ENCODE measurements at places on chromosomes 2 and 18.

GRCh38 chr2:73964223-73964622, 20.5 kb upstream of the TET3 start:
- no peak for DNase-seq

DNA sequence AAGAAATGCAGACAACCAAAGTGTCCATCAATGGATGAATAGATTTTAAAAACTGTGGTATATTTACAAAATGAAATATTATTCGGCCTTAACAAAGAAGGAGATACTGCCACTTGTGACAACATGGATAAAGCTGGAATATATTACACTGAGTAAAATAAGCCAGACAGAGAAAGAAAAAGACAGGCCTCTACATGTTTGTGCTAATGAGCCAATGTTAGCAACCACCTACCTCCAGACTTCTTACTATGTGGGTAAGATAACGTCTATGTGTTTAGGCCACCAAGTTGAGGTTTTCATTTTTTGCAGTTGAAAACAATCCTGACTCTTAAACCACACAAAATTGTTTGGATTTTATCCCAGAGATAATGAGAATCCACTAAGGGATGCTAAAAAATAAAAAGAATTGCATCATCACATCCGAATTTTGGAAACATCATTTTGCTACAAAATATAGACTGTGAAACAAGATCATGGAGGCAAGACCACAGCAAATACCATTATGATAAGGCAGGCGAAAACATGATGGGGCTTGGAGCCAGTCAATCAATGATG, 47.0 kb downstream of the EVA1A start:
- DNase-seq: no peak

DNA sequence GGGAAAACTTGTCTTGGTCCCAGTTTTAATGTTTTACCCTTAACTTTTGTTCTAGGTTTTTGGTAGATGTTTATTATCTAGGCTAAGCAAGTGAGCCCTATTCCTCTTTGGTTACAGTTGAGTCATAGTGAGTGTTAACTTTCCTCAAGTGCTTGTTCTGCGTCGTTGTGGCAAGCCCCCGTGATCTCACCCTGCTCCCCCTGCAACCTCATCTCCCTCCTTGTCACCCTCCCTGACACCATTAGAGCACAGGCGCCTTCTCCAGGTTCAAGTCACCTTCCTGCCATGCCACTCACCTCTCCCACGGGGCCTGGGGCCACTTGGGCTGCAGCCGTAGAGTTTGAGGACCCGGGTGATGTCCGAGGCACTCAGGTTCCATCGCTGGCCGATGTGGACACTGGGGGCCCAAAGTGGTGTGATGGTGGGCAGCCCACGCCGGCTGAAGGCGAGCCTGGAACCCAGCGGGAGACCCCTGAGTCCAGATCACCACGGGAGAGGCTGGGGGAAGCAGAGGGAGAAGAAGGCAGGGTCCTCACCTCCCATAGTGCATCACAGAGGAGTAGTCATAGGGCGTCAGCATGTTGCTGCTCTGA, 8.7 kb downstream of the ASTL start:
- DNase-seq: no peak

DNA sequence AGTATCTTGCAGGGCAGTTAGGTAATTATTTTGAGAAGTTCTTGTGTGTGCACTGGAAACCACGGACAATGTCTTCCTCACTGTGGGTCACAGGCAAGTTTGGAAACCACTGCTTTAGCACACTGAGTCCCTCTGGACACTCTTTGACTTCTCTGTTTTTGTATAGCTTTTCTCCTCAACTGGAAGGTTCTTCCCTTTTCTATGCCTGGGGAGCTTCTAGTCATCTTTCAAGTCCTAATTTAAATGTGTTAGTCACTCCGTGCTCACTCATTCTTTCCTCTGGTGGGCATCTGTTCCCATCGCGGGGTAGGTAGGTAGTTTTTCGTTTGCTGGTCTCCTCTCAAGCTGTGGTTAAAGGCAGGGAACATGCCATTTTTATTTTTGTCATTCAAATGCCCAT, 32.1 kb downstream of the E2F6 start:
- no peak for DNase-seq

DNA sequence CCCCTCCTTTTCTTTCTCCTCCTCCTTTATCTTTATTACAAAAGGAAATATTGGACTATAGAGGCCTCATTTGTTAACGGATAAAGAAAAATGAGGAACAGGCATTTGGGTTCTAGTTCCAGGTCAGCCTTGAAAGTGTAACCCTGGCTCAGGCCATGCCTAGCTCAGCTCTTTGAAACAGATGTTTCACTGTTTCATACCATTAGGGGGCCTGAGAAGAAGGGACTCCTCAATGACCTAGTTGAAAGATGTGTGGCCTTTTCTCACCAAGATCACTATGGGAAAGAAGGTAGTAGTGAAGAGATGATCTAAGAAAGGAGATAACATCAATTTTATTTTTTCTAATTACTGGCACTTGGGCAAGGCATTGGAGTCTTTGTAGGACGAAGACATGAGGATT, 952.7 kb downstream of the SLC4A3 start:
- no peak for DNase-seq

GRCh38 chr2:138035608-138036217, 71.4 kb downstream of the HNMT start:
- no peak for DNase-seq

DNA sequence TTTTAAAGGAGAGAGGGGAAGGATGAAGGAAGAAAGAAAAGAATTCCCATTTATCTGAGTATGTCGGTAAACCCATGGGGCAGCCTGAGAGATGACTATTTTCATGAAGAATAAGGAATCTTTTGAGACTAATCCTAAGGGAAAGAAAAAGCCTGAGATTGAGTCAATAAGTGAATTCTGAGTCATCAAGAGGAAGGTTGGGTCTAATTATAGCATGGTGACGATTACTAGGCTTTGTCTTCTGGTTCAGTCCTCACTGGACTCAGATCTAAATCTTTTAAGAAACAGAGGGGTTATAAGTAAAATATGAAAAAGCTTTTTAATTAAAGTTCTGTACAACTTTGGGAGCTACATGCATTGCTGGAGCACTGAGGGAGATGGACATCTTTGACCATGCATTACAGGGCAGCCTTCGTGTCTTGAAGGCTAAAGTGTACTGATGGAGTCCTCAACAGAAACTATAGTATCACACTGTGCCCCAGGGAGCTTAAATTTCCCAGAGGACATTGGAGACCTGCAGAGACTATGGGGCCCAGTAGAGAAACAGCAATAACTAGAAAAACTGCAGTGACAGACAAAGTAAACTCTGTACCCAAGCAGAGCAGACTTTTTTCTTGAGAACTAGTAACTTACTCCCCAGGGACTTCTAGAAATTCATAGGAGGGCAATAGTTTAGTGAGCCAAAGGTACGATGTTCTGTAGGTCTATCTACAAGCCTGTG, 260.9 kb downstream of the RAD51AP2 start:
- no peak for DNase-seq

DNA sequence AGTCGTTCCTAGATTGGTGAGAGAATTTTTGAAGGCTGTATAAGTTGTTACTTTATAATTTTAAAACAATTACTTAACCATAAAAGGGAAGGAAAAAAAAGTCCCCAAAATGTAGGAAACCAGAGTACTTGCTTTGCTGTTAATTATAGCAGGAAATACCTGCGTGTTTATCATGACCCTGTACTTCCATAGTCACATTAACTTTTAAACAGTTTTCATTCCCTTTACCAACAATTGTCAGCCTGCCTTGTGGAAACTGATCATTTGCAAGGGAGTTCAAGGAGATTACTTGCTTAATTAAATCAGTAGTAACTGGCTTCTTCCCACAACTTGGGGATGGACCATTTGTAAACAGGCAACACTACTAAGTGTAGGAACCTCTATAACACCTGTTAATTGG, 6.4 kb upstream of the ITPRID2 start:
- DNase-seq: no peak

DNA sequence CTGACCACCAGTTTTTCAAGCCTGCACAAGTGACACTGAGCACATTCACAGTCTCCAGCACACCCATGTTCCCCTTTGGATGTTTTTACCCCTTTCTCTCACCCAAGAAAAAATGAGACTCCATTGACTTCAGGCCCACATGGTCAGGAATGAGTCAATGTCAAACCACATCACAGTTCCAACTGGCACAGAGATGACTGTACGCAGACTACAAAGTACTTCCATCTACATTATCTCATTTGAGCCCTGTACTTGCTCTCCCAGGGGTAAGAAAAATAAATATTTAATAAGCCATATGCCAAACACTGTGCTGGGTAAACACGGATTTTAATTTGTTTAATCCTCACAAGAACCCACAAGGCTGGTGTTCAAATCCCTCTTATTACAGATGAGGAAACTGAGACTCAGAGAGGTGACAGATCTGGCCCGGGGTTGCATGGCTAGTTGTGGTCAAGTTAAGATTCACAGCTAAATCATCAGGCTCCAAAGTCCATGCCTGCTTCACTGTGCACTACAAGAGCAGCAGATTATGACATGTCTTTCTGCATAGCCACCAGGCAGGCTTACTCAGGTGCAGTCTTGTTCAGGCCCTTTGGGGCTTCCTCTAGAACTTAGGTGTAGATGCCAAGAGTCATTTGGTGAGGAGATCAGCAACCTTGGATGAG, 106.1 kb downstream of the TXNL1 start:
- DNase-seq: no peak

DNA sequence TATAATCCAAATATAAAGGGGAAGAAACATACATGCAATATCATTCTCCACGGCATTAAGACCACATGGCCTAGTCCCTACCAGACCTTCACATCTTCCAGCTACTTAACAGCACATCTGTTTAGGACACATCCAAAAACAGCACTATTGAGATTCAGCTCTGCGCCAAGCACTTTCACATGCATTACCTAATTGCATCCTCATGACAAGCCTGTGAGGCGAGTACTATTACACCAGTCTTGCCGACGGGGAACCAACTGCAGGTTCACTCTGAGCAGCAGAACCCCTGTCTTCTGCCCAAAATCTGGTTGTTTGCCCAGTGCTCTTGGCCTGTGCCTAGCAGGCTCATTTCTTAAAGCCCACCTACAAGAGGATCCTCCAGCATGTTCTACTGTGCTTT, 66.7 kb downstream of the AAK1 start:
- DNase-seq: no peak
